ENCODE measurements at places on chromosomes 1 and 21. TPM values are rescaled to one million over a fixed set of nuclear protein-coding genes. Genes with fewer than 3 reads are reported as not detected.

The IGSF5 gene
- total RNA-seq = not detected

The ZNF695 gene
- 6.1 TPM for total RNA-seq

The RNF186 gene
- total RNA-seq = not detected

The ELF3 gene
- total RNA-seq = not detected

The WDR64 gene
- total RNA-seq = not detected

The VWA5B1 gene
- not detected for total RNA-seq

The ARHGAP29 gene
- total RNA-seq = 45.7 TPM

The CNTN2 gene
- total RNA-seq = not detected

The ITLN2 gene
- not detected for total RNA-seq

The DUSP10 gene
- 5.8 TPM for total RNA-seq

The RHCE gene
- total RNA-seq = 0.36 TPM

The GJA8 gene
- not detected for total RNA-seq

The CFAP107 gene
- not detected for total RNA-seq

The TTC39A gene
- 0.82 TPM for total RNA-seq

The ERVH48-1 gene
- not detected for total RNA-seq

The C1QB gene
- not detected for total RNA-seq

The AMY2B gene
- not detected for total RNA-seq

The CYP4A22 gene
- total RNA-seq = not detected

The OR2W3 gene
- 4.0 TPM for total RNA-seq

The ST6GALNAC3 gene
- total RNA-seq = 0.30 TPM

The CFHR4 gene
- not detected for total RNA-seq

The INAVA gene
- not detected for total RNA-seq

The AIRE gene
- total RNA-seq = not detected

The IFI44L gene
- 15.0 TPM for total RNA-seq
